Stimulated activated CD8-positive, alpha-beta memory T cell treated with anti-CD3 and anti-CD28 coated beads, Interleukin-7, amount 100 ng/mL, for 24 hours (primary cell): ENCODE measurements at places on chromosomes 12 and 14.

- DNase-seq, result no peak
Observed at GRCh38 chr12:5003025-5003666, 40.5 kb upstream of the KCNA5 start.

- DNase-seq, result no peak
Observed at GRCh38 chr14:55450539-55450938, 10.1 kb upstream of the TBPL2 start.

- DNase-seq, result no peak
Observed at GRCh38 chr14:80664576-80664975, 277.0 kb downstream of the CEP128 start.

- no peak for DNase-seq
Observed at GRCh38 chr12:125453751-125454150, 388.5 kb downstream of the AACS start.

GRCh38 chr12:79435742-79436141 is 255.0 kb downstream of the PAWR start:
- DNase-seq, result no peak

DNA sequence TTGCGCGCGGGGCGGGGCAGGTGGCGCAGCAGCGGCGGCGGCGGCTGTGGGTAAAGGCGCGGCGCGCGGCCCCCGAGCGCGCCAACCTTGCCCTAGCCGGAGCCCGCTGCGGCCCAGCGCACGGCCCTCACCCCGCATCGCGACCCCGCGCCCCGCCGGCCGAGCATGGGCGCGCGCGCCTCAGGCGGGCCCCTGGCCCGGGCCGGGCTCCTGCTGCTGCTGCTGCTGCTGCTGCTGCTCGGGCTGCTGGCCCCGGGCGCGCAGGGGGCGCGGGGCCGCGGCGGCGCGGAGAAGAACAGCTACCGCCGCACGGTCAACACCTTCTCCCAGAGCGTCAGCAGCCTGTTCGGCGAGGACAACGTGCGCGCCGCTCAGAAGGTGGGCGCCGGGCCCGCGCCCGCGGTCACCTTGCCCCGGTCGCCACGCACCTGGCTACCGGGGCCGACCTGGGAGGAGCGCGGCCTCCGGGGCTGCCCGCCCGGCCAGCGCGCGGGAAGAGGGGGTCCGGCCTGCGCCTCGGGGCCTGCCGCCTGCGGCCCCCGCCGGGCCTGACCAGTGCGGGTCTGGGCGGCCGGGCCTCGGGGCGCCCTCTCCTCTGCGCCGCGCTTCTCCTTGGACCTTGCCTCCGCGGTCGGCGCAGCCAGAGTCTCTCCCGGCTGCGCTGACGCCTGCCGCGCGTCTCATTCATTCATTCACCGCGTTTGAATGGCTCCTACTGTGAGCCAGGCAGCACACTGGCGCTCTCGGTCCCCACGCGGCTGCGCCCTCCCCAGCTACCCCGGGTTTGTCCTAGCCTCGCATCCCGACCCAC is at the start of gene BRI3BP:
Gene BRI3BP (plus strand): TSS at position 20 of the 811 bp plus-strand sequence. CDS start 146 bp downstream, at position 166.
- DNase-seq, result no peak

GRCh38 chr12:105967038-105967776 is 171.5 kb downstream of the NUAK1 start:
- DNase-seq, result no peak

GRCh38 chr12:96766232-96766631 is 140.8 kb upstream of the NEDD1 start:
- DNase-seq, result no peak
